Endothelial cell (in vitro differentiated cells): ENCODE measurements at places on chromosomes 1 and 21.

DNA sequence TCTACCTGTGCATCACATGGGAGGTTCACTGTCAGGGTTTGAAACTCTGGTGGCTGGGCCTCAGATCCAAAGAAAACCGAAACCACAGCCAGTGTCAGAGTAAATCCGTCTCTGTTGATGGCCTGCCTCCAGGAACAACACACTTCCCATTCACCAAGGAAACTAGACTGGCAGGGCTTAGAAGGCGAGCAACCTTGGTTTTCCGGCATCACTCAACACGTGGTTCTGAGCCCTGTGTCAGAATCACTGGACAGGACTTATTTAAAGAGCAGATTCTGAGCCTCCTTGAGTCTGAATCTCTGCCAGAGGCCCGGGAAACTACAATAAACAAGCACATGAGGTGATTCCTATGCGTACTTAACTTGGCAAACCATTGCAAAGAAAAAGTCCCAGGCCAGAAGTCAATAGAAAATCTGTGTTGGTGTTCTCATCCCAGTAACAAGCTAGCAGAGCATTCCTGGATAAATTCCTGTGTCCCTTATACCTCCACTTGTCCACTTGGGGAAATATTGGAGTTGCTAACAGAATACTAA lies 70.0 kb downstream of the KCTD3 start:
- DNase-seq, result no peak

DNA sequence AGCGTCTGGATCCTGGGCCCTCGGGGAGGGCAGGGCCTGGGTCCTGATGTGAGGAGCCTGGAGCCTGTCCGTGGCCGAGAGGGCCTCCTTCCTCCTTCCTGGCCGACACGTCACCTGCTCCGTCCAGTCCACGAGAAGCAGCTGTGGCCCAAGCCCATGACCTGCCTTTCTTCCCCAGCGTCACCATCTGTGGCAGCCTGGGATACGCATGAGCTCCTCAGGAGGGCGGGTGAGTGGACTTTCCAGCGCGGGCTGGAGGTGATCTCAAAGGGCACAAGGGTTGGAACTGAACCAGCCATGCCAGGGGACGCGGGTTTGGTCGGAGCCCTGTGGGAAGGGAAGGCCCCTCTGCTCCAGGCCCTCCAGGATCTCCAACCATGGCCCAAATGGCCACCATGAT lies 90.4 kb downstream of the DHRS3 start:
- DNase-seq, result no peak

GRCh38 chr1:117810553-117810952 lies 118.9 kb downstream of the GDAP2 start:
- DNase-seq, result no peak

DNA sequence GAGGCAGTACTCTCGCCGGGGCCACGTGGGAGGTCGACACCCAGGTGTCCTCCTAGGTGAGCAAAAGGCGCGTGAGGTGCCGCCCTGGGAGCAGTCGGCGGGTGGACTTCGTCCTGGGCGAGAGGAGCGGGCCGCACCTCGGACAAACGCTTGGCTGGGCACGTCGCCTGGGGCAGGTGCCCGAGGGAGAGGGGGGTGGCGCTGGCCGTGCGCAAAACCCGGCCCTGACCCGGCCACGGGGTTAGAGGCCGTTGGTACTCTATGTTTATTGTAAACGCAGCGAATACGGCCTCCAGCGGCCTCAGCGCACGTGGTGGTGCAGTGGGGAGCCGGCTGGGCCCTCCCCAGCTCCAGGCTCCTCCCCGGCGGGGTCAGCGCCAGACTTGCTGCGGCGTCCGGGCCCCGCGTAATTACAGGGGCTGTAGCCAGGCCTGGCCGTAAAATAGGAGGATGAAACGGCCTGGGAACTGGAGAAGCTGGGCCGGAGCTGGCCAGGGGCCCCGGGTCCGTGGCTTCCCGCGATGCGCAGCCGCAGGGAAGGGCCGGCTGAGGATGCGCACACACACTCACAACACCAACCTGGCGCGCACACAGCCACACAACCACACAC lies 1.6 kb upstream of the EFNA1 start:
- DNase-seq, result peak; percentile 22

GRCh38 chr1:28416509-28417194 lies 47.1 kb downstream of the PHACTR4 start:
- no peak for DNase-seq

DNA sequence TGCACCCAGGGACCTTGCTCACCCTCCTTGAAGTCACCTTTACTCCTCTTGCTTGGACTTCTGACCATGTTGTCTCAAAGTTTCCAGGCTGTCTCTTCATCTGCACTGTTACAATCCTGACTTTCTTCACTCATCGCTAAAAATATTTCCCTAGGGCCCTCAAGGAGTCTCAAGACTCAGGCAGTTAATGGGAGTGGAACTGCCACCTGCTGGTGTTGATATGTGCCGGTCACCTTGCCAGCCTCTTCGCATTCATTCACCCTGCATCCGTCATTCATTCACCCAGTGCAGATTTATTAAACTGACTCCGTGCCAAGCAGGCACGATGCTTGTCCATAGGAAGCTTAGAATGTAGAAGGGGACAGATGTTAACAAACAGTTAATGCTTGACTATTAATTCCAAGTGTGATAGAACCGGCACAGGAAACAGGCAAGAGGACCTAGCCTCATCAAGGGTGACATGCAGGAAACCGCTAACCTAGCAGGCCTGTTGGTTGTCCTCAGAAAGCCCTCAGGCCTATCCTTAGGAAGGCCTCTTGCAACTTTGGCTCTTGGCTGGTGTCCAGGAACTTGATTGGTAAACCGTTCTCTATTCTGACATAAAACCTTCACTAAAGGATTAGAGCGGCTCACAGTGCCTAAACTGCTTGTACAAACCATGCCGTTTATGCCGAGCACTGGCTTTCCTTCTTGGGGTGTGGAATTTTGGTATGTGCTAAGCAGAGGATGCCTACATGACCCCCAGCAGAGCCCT lies 342.2 kb downstream of the CAMTA1 start:
- DNase-seq, result no peak

DNA sequence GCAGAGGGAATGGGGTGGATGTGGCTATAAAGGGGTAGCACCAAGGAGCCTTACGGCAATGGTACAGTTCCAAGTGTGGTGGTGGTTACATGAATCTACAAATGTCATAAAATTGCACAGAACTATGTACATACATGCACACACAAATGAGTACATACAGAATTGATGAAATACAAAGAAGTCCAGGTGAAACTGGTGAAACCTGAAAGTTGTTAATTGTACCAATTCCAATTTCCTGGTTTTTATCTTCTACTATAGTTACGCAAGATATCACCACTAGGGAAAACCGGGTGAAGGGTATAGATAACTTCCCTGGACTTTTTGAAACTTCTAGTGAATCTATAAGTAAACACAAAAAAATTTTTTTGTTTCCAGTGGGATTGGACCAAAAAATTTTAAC lies 18.9 kb downstream of the HSF2BP start:
- DNase-seq, result no peak

DNA sequence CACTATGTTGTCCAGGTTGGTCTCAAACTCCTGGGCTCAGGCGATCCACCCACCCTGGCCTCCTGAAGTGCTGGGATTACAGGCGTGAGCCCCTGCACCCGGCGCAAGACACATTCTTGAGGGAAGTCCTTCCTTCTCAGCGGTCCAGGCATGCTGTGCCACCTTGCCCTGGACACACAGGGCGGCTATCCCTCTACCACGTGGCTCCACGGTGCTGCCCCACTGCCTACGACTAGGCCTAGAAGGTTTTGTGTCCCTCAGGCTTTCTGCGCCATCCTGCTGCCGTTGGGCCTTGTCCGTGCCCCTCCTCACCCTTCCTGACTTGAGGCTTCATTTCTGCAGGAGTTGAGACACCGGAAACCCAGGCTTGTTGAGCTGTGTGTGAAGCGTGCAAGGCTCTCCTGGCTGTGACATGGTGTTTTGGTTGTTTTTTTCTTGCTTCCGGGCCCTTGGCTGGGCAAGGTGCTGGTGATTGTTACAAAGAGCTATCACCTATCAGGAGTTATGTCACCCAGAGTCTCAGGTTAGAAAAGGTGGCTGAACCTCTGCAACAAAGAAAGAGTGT lies 13.9 kb downstream of the C1orf174 start:
- no peak for DNase-seq

GRCh38 chr1:205445646-205445935 lies 10.3 kb downstream of the BLACAT1 start:
- DNase-seq, result no peak

DNA sequence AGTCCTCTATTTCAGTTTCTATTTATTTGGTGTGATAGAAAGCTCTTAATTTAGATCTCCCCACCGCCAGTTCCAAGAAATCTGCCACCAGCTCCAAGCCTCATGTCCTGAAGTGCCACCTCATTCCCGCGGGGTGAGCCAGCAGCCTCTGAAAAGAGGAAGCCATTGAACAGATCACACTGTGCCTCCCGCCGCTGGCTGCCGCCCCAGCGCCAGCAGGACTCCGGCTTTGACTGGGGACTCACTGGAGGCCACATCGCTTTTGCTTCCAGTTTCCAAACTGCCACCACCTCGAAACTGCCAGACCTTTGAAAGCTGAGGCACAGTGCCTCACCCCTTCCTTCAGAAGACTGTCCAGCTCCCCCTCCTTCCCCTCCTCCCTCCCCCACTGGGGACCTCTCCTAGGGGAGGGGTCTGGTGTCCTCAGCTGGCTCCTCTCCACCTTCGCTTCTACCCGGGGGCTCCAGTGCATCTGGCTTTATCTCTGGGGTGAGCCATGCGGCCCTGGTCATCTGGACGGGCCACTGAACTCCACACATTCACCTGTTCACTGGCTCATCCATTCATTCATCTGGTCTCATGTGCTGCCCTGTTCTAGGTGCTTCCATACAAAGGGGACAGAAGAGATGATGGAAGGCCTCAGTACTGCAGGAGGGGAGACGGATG lies 58.9 kb downstream of the VPS26C start:
- DNase-seq, result no peak

DNA sequence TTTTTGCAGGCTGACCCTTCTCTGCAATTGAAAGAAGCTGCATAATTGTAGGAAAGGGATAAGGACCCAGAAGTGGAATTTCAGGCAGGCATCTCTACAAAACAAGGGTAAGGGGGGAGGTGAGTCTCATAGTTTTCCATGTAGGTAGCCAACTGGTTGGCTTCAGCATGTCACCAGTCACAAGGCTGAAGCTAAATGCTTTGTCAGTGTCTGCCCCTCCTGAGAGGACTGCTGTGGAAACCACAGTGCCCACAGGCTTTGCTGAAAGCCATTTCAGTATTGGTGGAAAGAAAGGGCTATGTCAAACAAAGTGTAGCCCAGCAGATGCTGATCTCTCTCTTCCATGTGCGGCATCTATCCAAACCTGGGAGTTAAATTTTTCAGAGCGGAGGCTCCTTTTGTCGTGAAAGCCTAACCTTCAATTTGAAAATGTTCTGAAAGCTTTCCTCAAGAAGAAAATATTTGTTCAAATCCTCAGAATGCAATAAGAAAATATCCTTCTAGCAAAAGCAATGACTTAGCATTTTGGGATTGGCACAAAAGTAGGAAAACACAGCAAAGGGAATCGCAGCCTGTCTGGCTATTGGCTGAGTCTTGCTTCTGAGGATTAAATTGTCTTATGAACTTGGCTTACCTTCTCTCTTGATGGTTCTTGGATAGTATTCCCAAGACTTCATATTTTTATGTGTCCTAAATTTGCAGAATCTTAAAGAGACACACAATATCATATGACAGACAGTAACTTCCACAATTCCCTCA lies 591.7 kb downstream of the PLPP3 start:
- DNase-seq, result no peak

- DNase-seq, result no peak
Measured at GRCh38 chr21:44727321-44727720, 15.9 kb upstream of the TSPEAR start.
